ENCODE measurements at places on chromosomes 2 and 18.

DNA sequence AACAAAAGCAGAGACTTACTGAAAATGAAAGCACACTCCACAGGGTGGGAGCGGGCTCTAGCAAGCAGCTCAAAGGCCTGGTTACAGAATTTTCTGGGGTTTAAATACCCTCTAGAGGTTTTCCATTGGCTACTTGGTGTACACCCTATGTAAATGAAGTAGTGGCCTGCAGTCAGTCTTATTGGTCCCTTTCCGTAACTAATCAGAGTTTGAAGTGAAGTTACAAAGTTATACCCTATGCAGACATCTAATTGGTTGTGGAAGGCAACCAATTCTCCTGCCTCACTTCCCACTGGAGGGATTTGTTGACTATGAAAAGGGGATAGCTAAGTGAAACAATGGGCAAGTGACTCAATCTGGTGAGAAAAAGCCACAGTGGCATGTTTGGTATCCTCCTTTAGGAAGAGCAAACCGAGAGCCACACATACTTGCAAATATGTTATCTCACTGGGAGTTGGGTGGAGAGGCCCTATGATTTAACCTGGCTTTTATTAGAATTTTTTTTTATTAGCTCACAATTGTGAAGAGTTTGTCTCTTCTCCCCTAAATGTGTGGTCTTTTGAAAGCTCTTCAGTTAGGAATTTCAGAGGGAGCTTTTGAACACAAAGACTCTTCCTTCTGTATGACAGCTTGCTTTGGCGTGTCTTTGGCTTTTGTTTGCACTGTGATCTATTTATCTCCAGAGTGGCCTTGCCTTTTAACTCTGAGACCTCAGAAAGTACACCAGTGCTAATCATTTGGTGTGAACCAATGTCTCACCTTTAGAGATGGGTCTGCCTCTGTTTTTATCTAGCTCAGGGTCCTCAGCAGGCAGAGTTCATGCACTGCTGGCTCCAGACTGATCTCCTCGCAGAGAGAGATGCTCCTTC, 69.6 kb downstream of the MAP4K4 start:
- no peak for DNase-seq

- DNase-seq: no peak
Measured at GRCh38 chr2:127620866-127621265, 25.1 kb upstream of the GPR17 start.

DNA sequence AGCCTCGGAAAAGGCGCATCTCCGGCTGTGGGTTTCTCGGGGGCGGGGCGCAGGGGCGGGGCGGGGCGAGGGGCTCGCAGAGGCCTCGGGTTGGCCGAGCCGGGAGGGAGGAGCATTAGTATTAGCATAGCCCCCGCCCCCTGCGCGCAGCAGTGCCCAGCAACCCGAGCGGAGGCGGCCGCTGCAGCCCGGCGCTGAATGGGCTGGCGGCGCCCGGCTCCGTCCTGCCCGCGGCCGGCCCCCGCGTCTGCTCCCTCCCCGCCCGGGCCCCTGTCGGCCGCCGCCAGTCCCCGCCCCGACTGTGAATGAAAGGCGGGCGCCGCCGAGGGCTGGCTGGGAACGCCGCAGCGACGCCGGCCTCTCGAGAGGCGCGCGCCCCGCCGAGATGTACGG, at the start of gene EFR3B:
TSS of gene EFR3B (plus strand) at position 149 of the 393 bp plus-strand sequence. CDS start at position 386, 237 bp downstream.
- DNase-seq: peak; percentile 80

DNA sequence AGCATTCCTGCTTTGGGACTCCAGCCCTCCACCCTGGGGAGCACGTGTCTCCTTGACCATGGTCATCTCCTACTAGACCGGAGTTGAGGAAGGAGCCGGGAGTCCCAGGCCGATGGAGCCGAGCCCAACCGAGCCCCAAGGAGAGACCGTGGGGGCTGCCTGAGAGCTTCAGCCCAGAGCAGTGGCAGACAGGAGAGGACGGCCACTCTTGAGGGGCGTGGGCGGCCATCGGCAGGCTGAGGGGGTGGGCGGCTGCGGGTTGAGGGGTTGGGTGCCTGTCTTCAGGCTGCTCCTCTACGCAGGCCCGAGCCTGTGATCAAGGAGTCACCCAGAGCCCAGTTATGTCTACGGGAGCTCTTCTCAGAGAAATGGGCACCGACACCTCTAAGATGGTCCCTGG, 158.7 kb downstream of the PXDN start:
- no peak for DNase-seq

GRCh38 chr18:11482271-11482670, 127.1 kb upstream of the SLC35G4 start:
- DNase-seq: no peak

DNA sequence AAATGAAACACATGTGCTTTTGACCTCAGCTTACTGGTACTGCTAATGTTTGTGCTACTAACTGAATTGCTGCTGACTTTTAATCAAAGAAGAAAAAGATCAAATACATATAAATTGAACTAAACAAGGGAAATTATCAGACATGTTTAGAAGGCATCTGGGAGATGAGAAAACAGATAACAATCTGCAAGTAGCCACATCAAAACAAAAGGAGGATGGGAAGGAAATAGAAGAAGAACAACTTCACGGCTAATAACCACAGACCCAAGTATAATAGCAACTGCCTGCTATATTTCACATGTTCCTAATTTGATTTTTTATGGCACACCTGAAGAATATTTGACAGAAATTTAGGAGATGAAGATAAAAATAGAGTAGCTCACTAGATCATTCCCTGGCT, 542.6 kb upstream of the SYT4 start:
- no peak for DNase-seq

GRCh38 chr18:12433829-12434540, 26.3 kb downstream of the PRELID3A start:
- DNase-seq: no peak

- DNase-seq: no peak
Measured at GRCh38 chr2:144084114-144084661, 435.7 kb downstream of the ZEB2 start.

GRCh38 chr18:23629444-23629946, 33.2 kb downstream of the ANKRD29 start:
- DNase-seq: no peak

- no peak for DNase-seq
Measured at GRCh38 chr2:64698177-64698643, 44.5 kb upstream of the SERTAD2 start.

DNA sequence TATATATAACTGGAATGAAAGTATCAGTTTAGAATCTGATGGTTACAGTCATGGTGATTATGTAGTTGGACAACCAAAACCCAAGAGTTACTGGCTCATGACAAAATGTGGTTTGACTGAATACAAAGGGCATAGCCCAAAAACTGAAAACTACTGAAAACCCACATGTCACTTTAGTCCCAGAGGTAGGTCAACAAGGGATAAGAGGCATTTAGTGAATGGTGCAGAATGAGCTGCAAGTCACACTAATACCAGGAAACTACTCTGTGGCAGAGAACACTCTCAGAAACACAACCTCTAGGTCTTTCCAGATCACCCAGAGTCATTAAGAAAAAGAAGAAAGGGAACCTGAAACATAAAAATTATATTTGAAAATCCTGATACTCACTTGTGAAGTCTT, 154.5 kb downstream of the AGPS start:
- DNase-seq: no peak

GRCh38 chr2:234953116-234954031, 1.6 kb downstream of the SH3BP4 start:
- no peak for DNase-seq

GRCh38 chr2:74146929-74147726, 584 bp downstream of the BOLA3 start:
- no peak for DNase-seq

DNA sequence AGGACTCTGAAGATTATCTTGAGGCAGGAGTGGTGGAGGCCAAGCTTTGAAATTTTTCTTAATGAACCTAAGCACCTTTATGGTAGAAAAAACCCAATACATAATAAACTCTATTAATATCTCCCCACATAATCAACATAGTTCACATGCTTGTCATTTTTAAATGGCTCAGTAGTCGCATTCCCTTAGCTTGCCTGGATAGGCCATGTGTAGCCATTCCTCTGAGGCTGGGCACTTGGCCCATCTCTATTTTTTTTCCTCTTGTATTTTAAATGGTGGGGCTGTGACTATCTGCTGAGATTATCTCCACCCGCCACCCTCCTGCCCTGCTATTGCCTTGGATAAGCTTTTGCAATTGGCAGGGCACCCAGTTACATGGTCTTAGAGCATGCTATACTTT, 143.1 kb downstream of the FHOD3 start:
- no peak for DNase-seq

DNA sequence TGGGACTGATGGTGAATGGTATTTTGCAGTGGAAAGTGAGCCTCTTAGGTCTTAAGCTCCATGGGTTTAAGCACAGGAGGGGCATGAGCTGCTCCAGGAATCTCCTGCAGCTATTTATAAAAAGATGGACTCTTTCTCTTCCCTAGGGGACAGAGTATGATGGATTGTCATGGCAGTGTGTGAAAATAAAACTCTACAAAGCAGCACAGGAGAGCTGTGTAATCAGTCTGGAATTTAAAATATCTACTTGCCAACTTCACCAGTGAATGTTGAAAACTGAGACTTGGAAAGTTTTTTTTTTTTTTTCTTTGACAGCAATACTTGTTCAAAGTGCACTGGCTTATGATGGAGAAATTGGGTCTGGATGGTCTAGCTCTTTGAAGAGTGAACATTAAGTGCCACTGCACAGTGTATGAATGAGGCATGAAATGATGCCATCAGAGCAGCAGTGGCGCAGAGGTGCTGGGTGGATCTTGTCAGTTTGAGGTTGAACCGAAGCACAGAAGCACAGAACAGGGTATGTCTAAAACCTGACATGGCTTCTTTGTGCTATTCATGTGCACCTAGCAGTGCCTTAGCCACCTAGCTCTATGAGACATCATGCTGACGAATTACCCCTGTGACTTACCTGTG, 245.4 kb downstream of the PTPRM start:
- no peak for DNase-seq

DNA sequence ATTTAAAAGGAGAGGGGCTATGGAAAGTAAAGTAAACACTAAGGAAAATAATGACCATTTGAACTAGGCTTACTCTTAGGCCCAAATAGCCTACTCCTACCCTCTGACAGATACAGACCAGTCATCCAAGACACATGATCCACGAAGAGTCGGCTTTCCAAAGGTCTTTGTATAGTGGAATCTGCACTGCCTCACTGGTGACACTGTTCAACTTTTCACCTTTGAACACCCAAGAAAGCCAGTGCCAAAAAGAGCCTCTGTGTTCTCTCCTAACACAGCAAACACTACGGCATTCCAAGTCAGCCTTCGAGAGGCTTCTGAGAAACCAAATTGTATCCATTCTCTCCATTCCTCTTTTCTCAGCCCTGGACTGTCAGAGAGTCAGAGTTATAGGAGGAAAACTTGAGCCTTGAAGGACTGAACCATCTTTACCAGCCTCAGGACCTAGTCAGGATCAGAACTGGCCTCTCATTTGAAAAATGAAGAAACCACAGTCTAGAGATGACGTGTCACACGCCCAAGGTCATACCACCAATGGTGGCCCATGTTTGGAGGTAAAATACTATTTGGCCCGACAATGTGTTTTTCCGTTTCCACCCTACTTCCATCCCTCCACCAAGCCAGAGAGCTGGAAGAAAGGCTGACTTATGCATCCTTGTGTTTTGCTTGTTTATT, 267.4 kb upstream of the ACVR2A start:
- no peak for DNase-seq

- no peak for DNase-seq
Measured at GRCh38 chr2:28624793-28625701, 126.6 kb upstream of the PPP1CB start.

DNA sequence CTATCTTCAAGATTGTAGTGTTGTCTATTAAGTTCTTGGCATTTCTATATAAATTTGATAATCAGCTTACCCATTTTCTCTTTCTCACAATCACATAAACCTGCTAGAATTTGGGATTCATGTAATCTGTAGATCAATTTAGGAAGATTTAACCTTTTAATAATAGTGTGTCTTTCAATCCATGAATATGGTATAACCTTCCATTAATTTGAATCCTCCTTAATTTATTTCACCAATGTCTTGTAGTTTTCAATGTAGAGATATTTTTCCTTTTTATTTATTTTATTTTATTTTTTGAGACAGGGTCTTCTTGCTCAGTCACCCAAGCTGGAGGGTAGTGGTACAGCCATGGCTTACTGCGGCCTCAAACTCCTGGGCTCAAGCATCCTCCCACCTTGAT, 20.2 kb downstream of the SANBR start:
- no peak for DNase-seq

- no peak for DNase-seq
Measured at GRCh38 chr2:38665854-38666555, at the start of gene GALM. TSS of gene GALM (plus strand) at chr2:38666114. CDS start at chr2:38666162, 48 bp downstream.

DNA sequence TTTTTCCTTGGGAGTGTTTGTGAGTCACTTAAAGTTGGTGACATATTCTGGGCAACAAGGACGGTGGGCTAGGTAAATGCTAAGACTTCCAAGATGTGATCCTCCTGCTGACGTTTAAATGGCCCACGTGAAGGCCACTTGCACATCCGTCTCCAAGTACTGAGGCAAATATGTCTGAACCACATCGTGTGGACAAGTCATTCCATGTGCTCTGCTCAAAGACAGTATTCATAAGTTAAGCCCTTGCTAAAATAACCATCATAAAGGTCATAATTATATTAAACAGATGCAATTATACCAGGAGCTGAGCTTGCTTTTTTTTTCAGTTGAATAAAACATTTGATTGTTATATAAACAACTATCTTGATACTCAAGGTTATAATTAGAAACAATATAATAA, 44.8 kb downstream of the SPP2 start:
- no peak for DNase-seq

- DNase-seq: no peak
Measured at GRCh38 chr2:240498171-240498957, 59.4 kb downstream of the ANKMY1 start.

DNA sequence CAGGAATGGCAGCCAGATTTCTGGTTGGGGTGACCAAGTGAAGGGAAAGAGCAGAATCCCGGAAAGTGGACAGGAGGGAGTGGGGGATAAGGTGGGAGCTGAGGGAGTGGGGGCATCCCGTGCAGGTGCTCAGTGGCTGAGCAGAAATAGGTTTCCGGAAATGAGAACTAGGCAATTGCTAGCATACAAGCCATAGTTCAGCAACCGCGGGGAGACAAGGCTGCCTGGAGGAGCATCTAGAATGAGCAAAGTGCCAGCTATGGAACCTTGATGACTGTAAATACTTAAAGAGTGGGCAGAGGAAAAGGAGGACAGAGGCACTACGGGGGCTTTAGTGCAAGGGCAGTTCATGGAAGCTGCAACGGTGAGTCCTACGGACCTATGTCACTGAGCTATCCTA, 220.2 kb downstream of the BCL11A start:
- no peak for DNase-seq

DNA sequence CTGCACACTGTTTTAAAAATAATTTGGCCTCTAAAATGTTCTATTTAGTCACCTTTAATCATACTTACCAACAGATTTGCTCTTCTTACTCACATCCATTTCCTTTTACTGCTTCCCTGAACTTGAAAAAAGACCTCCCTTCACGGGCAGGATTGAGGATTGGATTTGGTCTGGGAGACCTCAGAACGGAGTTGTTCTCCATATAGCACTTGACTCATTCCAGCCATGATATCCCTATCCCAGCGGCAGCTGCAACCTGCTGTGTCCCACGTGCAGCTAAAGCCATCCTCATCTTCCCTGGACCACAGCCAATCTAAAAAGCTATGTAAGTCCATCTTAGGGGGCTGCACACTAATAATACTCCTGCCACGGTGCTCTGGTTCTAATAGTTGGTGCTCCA, 97.0 kb upstream of the PTPRM start:
- no peak for DNase-seq

GRCh38 chr2:12448846-12449505, 267.8 kb upstream of the TRIB2 start:
- DNase-seq: no peak

- DNase-seq: no peak
Measured at GRCh38 chr2:102421890-102422759, 835 bp upstream of the IL18RAP start.

- DNase-seq: no peak
Measured at GRCh38 chr2:148674063-148675020, 29.8 kb downstream of the EPC2 start.

All from cerebellar nuclear complex (tissue), 1 donor.